RPMI8226 (cell line): ENCODE measurements at places on chromosomes 11 and 22.

DNA sequence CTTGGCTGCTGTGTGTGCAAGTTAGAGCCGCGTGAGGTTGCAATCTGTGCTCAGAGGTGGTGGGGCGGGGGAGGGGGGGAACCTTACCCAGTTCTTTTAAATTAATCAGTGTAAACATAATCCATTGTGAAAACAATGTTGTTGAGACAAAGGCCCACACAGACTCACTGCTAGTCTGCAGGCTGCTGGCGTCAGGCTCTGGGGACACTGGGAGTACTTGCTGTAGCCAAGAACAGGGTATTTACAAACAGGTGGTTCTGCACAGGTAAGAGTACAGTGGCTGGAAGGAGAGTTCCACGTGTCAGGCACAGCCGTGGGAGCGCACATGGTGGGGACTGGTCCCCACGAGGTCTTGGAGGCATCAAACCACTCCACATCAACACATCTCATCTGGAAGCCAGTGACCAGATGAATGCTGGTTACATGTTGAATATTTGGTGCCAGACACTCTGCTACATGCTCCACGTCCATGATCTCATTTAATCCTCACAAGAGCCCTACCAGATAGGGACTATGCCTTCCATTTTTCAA, 27.4 kb downstream of the SCUBE1 start:
- no peak for DNase-seq

- DNase-seq, result no peak
Measured at GRCh38 chr11:12090761-12091258, 19.6 kb upstream of the MICAL2 start.

DNA sequence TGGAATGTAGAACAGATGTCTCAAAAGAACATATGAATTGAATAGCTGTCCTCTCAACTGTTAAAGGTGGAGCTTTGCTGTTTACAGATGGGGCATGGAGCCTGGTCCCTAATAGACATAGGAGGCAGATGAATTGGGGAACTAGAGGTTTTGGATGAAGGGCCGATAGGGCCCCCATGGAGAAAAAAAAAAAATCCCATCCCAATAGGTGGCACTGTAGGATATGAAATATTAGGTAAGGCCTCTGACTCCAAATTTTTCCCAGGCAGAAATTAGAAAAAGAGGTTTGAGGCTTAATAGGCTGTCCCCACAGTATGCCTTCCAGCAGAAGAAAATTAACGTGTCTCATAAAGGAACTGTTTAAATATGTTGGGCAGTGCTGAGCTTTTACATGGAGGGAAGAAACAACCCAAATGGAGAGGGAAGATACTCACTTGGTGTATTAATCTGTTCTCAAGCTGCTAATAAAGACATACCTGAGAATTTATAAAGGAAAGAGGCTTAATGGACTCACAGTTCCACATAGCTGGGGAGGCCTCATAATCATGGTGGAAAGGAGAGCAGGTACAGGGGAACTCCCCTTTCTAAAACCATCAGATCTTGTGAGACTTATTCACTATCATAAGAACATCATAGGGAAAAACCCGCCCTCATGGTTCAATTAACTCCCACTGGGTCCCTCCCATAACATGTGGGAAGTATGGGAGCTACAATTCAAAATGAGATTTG, 30.1 kb upstream of the TMEM45B start:
- DNase-seq, result peak; percentile 11

- no peak for DNase-seq
Measured at GRCh38 chr11:13784441-13784840, 116.0 kb downstream of the FAR1 start.
